CD4-positive, alpha-beta T cell treated with Interleukin-1 beta for 1 hour (primary cell): ENCODE measurements at places on chromosomes 6 and 20.

DNA sequence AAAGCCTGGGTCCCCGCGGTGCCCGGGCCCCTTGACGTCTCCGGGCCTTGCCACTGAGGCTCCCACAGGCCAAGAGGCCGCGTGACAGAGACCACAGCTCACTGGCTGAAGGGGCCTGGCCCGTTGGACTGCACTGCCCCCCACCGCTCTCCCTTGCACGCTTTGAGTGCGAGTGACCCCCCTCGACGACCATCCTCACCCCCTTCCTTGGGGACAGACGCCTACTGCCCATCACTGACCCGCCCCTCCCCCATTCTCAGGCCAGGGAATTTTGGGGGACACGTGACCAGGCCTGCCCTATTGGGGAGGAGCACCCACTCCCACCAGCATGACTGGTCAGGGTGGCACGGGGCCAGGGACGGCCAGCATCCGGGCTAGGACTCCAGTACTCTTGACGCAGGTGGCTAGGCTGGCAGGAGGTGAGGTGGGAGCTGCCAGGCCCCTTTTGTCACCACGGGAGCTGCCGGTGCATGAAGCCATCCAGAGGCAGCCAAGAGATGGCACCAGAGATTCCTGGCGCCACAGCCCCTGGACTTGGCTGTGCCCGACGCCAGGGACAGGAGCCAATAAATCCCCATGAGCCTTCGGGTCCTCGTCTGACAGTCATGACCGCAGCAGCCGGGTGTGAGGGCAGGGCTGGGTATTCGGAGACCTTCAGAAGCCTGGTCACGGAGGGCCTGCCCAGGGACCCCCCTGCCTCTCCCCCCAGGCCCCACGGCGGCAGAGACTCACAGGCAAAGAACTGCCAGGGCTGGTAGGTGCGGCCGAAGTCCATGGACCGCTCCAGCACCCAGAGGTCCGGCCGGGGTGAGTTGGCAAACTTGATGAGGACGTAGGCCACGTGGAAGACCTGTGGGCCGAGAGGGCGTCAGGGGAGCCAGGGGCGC lies 14.5 kb downstream of the LAMA5 start:
- no peak for DNase-seq

DNA sequence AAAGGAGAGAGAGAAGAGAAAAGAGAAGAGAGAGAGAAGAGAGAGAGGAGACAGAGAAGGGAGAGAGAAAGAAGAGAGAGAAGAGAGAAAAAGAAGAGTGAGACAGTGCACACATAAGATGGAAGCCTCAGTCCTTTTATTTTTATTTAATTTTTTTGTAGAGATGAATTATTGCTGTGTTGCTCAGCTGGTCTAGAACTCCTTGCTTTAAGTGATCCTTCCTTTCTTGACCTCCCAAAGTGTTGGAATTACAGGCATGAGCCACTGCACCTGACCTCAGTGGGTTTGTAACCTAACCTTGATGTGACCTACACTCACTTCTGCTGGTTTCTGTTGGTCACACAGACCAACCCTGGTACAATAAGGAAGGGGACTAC lies 6.3 kb upstream of the CD40 start:
- no peak for DNase-seq

DNA sequence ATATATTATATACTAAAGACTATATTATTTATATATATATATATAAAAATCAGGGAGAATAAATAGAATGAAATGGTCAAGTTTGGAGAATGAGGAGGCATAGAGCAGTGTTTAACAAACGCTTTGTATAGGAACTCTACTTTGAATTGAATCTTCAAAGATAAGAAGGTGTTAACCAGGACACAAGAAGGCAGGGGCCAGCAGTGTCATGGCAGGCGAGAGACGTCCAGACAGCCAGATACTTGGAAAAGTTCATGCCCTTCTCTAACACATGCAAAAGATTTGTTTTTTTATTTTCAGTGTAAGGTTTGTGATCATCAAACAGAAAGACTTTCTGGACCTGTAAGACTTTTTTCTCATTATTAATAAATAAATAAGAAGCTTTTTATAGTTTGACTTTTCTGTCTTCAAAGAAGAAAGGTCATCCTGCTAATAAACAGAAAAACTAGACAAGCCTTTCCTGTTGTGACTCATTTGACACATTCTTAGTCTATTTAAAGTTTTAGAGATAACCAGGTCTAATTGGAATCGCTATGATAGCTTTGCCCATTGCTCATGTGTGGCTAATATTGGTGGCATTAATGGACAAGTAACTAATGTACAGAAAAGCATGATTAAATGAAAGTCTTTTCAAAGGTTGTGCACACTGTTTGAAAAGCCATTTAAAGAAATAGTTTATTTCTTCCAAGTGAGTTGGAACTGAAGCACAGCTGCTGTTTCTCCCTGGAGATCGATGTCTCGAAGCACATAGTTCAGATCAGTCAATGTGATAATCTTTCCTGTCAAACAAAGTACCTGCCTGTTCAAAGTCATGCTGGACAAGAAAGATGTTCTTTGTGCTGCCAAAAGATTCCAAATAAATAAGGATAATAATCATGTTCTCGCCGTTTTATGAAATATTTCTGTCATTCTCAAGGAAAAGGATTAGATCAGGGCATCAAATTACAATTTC lies 420.4 kb upstream of the OPRM1 start:
- no peak for DNase-seq

DNA sequence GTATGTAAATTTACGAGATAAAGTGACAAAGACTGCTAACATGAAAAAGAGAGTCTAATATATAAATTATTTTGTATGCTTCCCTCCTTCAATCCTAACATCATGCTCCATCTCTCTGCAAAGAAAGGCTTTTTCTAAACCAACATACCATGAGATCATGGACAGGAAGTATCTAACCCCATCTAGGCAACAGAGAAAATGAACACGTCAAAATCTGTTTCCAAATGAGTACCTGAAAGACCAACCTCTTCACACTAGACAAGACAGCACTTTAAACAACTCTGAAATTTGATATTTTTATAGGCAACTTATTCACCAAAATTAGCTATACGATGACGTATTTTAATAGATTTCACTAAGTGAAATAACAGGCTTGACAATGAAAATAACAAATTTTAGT lies 54.6 kb downstream of the MAN1A1 start:
- no peak for DNase-seq

DNA sequence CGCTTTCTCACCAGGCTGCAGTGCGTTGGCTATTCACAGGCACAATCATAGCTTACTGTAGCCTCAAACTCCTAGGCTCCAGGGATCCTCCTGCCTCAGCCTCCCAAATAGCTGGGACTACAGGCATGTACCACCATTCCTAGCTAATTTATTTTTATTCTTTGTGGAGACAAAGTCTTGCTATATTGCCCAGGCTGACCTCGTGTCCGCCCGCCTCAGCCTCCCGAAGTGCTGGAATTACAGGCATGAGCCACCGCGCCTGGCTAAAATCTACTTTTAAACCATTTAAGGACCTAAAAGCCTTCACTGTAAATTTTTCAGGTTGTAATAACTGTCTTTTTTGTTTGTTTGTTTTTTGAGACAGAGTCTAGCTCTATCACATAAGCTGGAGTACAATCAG lies 15.2 kb downstream of the SAMHD1 start:
- DNase-seq, result no peak

DNA sequence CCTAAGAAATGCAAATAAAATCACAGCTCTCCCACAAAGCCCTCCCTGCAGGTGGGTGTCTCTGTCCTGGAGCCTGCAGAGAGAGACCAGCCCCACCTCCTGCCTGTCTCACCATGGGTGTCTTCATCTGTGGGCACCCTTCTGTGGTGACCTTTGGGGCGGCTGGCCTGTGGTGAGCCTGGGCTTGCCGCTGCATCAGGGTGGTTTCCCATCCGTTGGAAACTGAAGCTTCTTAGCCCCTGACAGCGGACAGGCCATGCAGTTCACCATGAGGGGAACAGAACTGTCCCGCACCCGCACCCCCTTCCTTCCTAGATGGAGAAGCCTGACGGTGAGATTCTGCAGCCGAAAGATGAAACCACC lies 42.3 kb upstream of the FRMD1 start:
- no peak for DNase-seq

GRCh38 chr6:95489185-95489863 lies 88.0 kb upstream of the MANEA start:
- DNase-seq, result peak; percentile 7

- DNase-seq, result no peak
These were observed 50.3 kb upstream of the PTPRK start for GRCh38 chr6:128570680-128571063.

DNA sequence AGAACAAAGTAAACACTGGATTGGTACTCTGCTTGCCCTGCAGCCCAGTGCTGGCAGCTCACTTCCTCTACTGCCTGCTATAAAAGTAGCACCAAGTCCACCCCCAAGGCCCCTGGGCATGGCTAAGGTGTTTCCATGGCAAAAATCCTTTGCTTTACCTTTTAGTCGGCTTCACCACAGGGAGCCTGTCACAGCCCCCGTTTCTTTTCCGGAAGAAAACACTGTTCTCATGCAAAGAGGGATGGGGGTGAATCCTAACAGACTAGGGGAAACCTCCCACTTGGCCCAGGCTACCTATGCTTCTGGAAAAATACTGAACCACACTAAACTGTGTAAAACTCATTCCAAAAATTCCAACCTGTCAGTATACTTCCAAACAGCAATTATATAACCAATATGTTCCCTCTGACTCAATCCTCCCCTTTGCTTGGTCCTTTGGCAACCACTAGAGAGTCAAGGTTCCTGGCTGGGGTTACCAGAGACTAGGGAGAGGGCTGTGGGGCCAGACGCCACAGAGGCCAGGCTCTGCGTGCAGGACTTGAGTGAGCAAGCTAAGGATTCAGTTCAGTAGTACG lies 16.1 kb downstream of the PPIL1 start:
- no peak for DNase-seq

DNA sequence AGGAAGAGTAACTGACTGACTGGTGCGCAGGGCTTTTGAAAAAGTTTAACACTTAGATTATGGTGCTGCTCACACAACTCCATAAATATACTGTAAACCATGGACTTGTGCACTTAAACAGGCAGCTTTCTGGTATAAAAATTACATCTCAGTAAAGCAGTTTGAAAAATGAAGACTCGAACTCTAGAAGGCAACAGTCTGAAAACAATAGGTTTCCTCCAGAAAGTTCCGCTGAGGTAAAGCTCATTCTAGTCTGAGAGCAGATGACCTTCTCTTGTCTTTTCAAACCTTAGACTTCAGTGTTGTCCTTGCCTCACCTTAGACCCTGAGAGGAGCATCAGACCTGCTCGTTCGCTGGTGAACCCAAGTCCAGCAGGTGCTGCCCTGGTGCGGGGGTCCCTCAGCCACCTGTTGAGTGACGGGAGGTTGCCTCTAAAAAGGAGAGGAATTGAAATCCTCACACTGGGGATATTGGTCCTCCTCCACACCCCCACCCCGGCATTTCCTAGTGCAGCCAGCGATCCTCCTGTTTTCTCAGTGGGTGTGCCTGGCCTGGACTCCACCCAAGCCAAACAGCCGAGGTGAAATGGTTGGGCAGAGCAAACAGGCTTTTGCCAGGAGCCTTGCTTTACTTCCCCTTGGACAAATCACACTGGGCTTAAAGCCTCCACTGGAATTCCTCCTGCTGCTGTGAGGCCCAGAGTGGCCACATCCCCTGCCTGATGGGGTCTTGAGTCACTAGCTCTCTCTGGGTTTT lies 14.7 kb upstream of the PYGB start:
- DNase-seq, result no peak

DNA sequence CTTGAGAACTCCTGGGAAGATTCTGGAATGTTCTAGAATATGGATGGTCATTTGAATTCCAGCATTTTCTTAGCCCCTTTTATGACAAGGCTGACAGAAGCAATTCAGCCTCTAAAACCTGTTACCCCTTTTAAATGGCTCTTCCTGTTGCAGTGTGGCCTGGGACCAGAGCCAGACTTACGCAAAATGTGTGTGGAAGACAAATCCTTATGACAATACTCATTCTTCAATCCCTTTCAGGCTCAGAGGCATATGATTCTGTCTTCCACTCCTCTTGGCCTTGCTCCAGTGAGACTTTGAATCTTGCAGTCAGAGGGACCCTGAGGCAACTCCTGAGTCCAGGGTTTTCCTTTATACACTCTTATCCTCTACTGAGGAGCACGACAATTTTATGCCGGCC lies 287.0 kb downstream of the CLIC5 start:
- DNase-seq, result no peak

DNA sequence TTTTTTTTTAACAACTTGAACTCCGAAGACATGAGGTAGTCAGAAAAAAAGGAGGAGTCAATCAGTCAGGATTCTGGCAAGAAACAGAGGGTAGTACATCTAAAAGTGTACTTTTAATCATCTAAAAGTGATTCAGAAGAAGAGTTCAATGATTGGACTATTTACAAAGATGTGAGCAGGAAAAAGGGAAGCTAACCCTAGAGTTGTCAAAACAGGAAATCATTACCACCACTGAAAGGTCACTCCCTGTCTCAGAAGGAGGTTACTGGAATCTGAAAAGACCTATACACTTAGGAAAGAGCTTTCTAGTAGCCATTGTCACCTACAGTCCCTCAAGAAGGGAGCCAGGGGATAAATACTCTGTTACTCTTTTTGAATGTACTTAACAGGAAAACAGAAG lies 16.7 kb upstream of the LMBRD1 start:
- peak; percentile 27 for DNase-seq

GRCh38 chr20:37902504-37903313 lies at the start of gene VSTM2L:
Gene VSTM2L, plus strand, starts transcription at chr20:37903127. Its CDS starts 224 bp downstream, at chr20:37903351.
- no peak for DNase-seq

- DNase-seq, result no peak
These were observed 34.3 kb downstream of the UBD start for GRCh38 chr6:29525311-29525639.

DNA sequence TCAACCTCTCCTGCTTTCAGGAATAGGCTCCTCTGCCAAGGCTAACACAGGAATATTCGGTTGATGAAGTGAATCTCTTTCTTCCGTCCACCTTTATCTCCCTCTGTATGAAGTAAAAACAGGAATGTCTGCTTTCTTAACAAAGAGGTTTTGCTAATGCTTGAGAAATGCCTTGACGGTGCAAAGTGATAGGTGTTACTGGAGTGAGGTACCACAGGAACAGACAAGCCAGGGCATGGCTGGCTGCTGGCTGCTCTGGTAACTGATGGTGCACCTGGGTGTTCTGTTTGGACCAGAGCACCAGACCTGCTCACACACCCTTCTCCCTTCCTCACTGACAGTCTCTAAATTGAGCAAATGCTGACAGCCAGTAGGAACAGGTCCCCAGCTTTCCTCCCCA lies 174.0 kb upstream of the FBXL4 start:
- no peak for DNase-seq

DNA sequence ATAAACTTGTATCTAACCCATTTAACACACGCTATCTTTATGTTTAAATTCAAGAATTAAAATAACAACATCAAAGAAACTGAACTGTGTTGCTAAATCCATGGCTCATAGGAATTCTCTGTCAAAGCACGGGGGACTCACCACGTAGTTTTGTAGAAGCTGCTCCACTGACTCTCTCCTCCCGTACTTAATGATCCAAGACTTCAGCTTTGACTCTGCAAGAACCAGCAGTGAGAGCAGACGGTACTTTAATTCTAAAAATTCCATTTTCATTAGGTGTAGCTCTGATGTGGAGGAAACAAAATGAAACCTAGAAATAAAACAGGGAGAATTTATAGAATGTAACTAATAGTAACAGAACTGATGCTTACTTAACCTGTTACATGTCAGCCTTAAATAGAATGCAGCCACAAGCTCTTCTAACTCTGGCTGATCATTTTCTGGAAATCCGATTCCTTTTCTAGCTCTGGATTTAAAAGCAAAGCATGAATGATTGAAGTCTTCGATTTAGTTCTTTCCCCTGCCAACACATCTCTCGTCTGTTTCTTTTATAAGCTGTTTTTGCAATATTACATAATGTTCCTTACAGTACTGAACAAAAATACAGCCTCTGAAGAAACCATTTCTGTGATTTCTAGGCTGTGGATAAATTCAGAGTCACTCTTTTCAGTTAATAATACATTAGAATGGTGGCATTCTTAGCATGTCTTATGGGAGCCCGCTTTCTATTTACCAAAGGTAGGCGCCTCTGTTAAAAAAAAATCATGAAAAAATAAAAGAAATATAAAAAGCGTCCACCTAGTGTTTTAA lies 165.5 kb downstream of the SYNE1 start:
- DNase-seq, result no peak
